ENCODE measurements at places on chromosomes 1 and 21.

GRCh38 chr1:177289532-177289931 is 118.8 kb downstream of the BRINP2 start:
- DNase-seq, result no peak

- DNase-seq, result peak; percentile 56
Observed at GRCh38 chr1:27145934-27146354, 9.0 kb downstream of the SLC9A1 start.

DNA sequence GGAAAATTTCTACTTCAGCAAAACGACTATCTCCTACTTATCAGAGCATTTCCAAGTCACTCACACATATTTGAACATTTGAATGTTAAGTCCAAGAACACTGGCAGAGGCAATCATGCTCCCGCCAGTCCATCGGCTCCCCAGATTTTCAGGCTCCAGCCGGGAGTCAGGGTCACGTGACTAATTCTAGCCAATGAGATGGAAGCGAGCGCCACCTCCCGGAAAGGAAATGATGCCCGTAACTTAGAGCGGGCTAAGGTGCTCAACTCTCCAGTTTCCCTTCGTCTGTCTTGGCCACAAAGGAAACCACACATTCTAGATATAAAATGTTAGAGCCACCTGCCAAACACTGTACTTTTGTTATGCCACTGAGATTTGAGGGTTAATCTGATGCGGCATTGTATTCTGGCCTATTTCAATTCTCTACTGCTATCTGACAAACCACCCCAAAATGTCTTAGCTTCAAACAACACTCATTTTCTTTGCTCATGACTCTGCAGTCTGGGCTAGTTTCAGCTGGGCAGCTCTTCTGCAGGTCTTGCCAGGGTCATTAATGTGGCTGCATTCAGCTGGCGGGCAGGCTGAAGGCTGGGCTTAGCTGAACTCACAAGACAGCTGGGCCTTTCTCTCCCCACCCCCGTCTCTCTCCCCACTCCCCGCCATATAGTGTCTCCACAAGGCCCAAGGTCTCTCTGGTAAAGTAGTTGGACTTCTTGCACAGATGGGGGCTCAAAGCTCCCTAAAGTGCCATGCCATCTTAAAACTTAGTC is 16.5 kb upstream of the LHX4 start:
- DNase-seq, result no peak

- DNase-seq, result no peak
Observed at GRCh38 chr1:167532964-167533824, 14.9 kb upstream of the CD247 start.

DNA sequence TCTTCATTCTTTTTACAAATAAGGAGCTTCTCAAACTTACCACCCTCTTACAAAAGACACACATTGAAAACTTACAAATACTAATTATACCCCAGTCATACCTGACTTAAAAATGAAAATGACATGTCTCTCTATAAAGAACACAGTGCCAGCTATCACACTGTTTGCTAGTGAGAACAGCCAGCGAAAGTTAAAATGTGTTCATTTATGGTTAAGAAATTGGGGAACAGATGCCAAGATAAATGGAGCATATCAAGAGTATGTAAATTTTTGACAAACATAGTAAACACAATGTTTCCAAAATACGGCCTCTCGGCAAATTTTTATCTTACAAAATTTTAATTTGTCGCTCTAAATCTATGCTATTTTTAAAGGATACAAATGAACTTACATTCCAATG is 1422.9 kb downstream of the KCNT2 start:
- DNase-seq, result no peak

GRCh38 chr1:59769736-59770095 is 45.0 kb upstream of the HOOK1 start:
- no peak for DNase-seq

DNA sequence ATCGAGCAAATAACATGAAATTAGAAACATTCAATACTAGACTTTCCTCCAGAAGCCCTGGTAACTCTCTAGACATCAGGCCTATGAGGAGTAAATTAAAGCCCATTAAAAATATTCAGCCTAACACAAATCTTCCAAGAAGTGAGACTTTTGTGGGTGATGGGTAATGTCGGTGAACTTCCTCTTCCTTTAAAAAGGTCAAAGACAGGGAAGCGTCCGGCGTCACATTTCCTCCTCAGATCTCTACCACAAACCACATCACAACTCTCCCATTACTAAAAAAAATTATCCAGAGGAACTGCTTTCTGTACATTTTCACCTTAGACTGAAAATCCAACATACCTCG is 1.4 kb downstream of the EIF4G3 start:
- DNase-seq, result no peak

GRCh38 chr1:2384941-2385481 is 6.3 kb downstream of the MORN1 start:
- DNase-seq, result no peak

- no peak for DNase-seq
Observed at GRCh38 chr1:30777904-30778153, 20.3 kb upstream of the LAPTM5 start.

GRCh38 chr1:12184008-12184681 is 17.4 kb downstream of the TNFRSF1B start:
- DNase-seq, result peak; percentile 9

- DNase-seq, result no peak
Observed at GRCh38 chr1:203306965-203307541, 1.7 kb downstream of the BTG2 start.

GRCh38 chr1:223876590-223876989 is 30.8 kb upstream of the TP53BP2 start:
- DNase-seq, result no peak

DNA sequence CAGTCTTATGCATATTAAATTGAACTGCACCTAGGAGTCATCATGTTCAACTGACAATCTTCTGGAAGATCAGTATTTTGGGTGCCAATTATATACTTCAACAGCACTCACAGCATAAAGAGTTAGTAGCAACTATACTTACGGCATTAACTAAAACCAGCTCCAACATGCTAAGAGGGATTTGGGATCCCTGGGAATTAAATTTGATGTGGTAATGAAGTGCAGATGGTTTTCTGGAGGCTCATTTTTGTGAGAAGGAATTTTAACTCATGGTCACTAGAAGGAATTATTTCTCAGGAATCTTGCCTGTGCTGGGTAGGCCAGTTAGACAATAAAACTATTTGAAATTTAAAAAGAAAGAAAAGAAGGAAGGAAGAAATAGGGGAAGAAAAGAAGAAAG is 18.3 kb downstream of the IFI44 start:
- no peak for DNase-seq

DNA sequence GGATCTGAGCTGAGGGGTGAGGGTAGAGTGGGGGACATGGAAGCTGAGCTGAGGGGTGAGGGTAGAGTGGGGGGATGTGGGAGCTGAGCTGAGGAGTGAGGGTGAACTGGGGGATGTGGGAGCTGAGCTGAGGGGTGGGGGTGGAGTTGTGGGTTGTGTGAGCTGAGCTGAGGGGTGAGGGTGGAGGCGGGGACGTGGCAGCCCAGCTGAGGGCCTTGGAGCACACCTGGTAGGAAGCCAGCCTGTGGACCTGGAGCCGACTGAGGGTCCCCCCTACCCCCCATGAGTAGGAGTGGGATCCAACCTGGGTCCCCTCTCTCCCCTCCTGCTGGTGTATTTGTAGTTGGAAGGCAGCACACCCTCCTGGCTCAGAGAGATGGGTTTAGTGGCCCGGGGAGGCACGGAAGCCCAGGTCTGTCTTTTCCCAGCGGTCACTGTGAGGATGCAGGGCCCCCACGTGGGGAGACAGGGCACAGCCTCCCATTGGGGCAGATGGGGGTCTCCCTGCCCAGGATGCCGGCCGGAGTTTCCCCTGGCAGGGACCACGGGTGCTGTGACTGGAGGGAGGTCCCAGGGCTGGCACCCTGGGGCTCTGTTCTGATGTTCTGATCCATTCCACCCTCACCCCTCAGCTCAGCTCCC is 13.2 kb upstream of the NPHP4 start:
- no peak for DNase-seq

DNA sequence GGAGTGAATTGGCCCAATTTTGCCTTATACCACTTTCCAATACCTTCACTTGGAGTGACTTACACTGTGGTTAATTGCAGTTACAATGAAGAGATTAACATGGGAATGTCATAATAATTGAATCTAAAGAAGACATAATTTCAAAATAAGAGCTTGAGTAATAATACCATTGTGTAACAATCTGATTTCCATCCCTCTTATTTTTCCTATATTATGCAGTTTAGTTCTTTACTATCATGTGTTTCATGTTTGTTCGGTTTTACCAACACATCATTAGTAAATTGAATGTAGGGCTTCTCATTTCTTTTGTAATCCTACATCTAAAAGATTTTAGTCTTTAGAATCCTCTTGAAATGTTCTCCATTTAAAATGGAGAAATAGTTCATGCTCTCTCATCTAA is 19.2 kb upstream of the XPR1 start:
- no peak for DNase-seq

DNA sequence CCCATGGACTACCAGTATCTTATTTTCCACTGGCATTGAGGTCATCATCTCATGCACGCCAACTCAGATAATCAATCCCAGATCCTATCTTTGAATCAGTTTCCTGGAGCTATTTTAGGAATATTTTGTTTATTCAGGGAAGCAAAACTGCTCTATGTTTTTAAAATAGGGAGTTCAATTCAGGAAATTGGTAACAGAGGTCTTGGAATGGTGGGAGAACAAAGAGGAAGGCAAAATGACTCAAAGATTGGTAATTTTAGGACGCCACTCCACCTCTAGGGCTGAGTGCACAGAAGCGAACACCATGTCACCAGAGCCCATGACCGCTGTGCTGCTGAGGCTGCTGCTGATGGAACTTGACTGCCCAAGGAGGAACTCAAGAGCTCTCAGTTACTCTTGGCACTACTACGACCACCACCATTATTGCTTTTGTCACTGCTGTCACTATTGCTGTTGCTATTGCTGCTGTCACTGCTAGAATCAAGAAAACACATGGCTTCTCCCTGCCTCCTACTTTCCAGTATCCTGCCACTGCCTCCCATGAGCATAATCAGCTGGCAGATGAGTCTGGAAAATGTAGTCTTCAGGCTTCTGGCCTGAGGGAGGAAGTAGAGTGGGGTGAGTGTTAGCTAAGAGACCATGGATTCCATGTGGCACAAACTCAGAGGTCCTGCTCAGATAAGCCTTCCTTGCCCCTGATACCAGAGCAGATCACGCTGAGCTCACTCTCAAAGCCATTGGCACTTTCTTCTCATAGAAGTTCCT is 71.6 kb upstream of the CNIH3 start:
- no peak for DNase-seq

GRCh38 chr21:36430841-36431240 is 45.6 kb downstream of the CHAF1B start:
- DNase-seq, result no peak

GRCh38 chr1:171501305-171502024 is 16.1 kb downstream of the PRRC2C start:
- DNase-seq, result no peak

GRCh38 chr1:72060466-72061245 is 221.7 kb downstream of the NEGR1 start:
- DNase-seq, result no peak

DNA sequence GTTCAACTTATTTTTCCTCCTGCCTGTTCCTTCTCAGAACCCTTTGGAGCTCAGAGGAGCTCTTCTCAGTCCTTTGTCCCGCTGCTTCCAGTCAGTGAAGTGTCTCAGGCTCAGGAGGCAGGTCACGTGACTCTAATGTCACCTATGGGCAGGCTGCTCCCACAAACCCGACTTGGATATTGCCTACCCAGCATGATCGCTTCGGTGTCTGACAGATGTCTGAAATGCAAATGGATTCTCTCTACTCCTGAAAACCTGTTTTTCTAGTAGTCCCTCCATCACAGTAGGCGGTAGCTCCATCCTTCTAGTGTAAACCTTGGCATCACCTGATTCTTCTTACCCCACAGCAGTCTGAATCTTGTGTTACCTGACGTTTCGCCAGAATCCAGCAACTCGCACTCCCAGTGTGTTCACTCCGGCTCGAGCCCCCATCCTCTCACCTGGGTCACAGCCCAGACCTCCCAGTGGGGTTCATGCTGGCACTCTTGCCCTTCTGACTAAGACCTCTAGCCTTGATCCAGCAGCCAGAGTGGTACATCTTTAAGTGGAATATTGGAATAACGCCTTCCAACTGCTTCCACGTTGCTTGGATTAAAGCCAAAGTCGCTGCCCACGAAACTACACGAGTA is 5.4 kb downstream of the PADI6 start:
- no peak for DNase-seq

- no peak for DNase-seq
Observed at GRCh38 chr1:93596329-93597089, 85.1 kb downstream of the BCAR3 start.

- DNase-seq, result no peak
Observed at GRCh38 chr1:115296981-115297380, 41.1 kb downstream of the NGF start.

DNA sequence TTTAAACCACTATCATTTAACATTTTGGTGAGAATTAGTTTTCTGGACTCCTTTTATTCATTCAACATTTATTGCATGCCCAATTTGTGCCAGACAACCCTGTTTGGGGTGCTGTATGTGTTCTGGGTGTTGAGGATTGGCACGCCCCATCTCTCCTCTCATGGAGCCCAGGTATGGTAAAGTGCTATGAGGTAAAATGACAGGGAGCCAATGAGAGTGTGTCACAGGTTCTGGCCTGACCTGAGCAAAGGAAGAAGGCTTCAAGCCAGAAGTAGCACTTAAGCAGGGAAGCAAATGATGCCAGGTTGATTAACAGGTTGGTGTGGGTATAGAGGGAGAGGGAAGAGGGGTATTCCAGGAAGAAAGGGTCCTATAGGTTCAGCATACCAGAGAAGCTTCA is 21.1 kb upstream of the SLC22A15 start:
- no peak for DNase-seq

GRCh38 chr1:209048941-209049669 is 534.4 kb upstream of the CAMK1G start:
- DNase-seq, result no peak

DNA sequence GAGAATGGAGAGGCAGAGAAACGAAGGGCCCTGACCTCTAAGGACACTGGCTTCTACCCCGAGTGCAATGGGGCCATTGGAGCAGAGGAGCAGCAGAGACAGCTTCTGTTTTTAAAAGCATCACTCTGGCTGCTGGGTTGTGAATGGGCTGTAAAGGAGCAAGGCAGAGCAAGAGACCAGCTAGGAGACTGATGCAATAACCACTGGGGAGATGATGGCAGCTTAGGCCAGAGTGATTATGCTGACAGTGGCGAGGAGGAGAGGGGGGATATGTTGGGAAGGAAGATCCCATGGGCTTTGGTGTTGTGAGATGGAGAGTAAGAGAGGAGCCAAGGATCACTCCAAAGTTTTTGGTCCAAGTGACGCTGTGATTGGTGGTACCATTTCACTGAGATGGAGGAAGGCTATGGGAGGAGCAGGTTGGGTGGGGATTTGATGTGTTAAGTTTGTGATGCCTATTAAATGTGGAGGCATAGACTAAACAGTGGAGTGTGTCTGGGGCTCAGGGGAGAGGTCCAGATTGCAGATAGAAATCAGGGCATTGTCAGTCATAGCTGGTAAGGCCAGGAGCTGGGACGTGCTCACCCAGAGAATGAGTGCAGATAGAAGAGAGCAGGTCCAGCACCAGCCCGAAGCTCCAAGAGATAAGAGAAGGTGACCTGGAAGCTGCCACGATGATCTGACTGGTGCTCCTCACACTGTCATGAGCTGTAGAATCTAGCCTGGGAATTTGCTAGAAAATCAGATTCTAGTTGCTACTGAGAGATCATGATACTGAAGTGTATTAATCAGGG is 11.0 kb downstream of the TRAF5 start:
- no peak for DNase-seq
